ENCODE measurements at places on chromosomes 4 and X. TPM values are rescaled to one million over a fixed set of nuclear protein-coding genes. Genes with fewer than 3 reads are reported as not detected.

Gene ANK2
- 477 TPM for total RNA-seq

DNA sequence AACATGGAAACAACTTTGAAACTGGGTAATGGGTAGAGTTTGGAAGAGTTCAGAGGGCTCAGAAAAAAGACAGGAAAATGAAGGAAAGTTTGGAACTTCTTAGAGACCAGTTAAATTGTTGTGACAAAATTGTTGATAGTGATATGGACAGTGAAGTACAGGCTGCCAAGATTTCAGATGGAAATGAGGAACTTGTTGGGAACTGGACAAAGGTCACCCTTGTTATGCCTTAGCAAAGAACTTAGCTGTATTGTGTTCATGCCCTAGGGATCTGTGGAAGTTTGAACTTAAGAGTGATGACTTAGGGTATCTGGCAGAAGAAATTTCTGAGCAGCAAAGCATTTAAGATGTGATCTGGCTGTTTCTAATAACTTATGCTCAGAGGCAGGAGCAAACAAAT lies 5.1 kb upstream of the ARL13A start:
- DNase-seq: no peak

DNA sequence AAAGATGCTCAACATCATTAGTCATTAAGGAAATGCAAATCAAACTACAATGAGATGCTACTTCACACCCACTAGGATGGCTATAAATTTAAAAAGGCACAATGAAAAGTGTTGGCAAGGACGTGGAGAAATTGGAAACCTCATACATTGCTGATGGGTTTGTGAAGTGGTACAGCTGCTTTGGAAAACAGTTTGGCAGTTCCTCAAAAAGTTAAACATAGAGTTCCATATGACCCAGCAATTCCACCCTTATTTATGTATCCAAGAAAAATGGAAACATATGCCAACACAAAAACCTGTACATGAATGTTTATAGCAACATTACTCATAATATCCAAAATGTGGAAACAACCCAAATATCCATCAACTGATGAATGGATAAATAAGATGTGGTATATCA lies 101.3 kb upstream of the MAGEB10 start:
- no peak for DNase-seq

DNA sequence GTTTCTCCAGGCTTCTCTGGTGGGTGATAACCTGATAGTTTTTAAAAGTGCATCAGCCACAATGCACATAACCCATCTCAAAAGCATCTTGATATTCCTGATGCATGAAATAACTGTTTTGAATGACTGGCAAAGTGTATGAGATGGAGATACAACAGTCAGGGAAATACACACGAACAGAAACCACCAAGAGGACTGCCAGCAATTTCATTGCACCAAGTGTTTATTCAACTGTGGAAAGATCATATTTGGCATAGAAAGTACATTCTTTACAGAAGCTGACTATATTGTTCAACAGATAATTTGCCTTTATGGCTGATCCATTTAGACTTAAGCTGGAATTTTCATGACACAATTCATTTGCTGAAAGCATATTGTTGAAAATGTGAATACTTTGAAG lies 139.5 kb downstream of the SLIT2 start:
- DNase-seq: no peak

GRCh38 chr4:137510557-137511265 lies 21.6 kb downstream of the PCDH18 start:
- DNase-seq: no peak

GRCh38 chr4:26576231-26576739 lies 7.6 kb upstream of the TBC1D19 start:
- no peak for DNase-seq
